ENCODE measurements at places on chromosomes 1 and 21.

- no peak for DNase-seq
Observed at GRCh38 chr21:28974531-28975227, 18.0 kb downstream of the LTN1 start.

DNA sequence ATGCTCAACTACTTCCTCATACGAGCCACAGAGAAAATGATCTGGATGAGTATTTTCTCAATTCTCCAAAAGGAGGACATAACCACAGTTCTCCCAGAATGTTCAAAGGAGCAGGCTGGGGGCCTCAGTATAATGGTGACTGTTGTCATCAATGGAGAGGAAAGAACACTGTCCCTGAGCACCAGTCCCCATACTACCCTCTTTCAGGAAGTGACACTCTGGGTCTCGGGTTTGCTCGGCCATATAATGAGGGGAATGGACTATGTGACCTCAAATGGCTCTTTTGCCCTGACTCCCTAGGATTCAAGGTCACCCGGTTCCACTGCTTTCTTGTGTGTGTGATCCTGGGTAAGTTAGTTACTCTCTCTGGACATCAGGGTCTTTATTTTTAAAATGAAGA is 22.8 kb downstream of the SLC9A1 start:
- no peak for DNase-seq

GRCh38 chr1:86434059-86434458 is 10.1 kb downstream of the CLCA2 start:
- DNase-seq, result no peak

DNA sequence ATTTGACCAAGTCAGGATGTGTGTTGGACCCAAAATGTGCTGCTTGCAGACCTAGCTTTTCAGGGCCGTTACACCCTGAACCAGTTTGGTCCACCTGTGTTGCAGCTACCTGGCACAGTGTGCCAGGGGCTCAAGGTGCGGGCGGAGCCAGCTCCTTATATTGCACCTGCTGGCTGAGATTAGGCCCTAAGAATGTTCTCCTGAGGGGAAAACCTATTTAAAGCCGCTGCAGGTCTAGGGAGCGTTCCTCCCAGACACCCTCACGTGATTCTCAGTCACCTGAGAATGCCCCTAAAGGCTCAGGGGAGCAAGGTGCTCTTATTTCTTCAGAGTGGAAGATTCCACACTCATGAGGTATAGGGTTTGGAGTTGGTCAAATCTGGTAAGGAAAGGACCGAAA is 12.0 kb downstream of the GSTM3 start:
- DNase-seq, result no peak

All from GM06990 (cell line).